ENCODE measurements at places on chromosomes 3 and 15. TPM values are rescaled to one million over a fixed set of nuclear protein-coding genes. Genes with fewer than 3 reads are reported as not detected.
A peak's percentile ranks its signal among the peaks of the same experiment; 100 is the strongest.

DNA sequence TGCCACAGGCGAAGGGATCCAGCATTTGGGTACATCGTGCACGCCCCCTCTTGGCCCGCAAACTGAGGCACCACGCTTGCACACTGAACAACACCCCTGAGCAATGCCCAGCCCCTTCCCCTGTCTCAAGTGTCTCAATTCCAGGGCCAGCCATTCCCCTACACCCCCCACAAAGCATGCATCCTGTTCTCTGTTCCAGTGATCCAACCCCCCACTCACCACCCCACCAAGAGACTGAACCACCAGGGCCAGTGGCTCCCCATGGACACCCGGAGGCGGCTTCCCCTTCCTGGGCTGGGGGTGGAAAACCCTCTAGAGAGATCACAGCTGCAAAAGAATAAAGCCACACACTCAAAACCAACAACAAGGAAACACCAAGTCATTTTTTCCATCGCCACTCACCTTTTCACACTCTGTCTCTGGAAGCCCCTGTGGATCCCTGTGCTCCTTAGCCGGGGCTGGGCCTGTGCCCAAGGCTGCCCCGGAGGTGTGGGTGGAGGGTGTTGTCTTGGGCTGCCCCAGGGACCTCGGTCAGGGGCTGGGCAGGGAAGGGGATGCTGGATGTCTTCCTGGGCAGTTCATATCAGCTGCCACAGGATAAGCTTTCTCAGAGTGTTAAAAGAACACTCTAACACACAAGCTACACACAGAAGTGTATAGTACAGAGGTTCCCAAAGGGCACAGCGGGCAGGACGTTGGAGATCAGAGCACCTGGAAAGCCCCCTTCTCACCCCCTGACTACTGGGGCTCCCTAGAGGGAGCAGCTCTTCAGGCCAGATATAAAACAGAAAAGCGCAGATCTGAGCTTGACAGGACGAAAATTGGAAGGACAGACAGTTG lies 92.5 kb downstream of the CHSY1 start:
- no peak for DNase-seq

GRCh38 chr15:73530649-73531048 lies 87.7 kb downstream of the REC114 start:
- no peak for DNase-seq

GRCh38 chr3:168863561-168863960 lies 767.8 kb upstream of the GOLIM4 start:
- no peak for DNase-seq

GRCh38 chr3:175593331-175593730 lies 734.2 kb downstream of the NAALADL2 start:
- no peak for DNase-seq

DNA sequence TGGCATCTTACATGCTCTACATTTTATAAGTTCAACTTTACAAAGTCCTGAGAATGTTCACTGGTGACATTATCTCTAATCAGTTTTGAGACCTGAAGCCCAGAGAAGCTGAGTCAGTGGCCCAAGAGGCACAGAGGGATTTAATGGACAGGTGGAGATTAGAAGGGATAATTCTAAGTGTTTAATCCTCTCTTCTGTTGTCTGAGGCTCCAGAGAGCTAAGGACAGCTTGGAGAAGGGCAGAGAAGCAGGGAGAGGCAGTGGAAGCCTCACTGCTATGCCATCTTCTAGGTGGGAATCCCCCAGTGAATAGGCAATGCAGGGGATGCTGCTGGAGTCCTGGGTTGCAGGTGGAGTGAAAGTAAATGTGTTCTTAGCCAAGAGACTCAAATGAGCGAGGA lies 369.4 kb upstream of the SLCO3A1 start:
- DNase-seq: no peak

DNA sequence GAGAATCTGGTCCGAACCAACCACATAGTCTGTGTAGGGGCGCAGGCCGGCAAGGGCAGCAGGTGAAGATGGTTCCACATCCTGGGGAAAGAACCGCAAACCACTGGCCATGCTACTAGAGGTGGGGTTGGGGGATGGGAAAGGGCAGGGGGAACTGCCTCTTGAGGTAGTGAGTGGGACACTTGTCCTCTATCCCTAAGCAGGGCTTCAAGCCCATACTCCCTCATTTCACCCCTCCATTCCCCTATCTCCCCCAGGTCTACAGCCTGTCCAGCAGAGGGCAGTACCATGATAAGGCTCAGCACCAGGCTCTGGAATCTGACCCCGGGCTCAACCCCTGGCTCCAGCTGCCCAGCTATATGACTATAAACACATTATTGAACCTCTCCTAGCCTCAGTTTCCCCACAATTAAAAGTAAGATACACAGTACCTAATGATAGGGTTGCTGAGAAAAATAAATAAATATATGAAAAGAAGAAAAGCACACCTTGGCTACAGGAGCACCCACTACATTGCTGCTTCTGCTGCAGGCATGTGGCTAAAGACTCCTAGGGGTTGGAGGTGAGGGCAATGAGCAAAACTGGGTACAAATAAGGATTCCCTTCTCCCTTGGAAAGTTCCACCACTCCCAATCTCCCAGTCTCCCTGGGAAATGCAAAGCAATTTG lies 6.3 kb downstream of the GORASP1 start:
- peak; percentile 67 for DNase-seq

GRCh38 chr15:60006203-60006862 lies 2.2 kb downstream of the FOXB1 start:
- DNase-seq: peak; percentile 48

DNA sequence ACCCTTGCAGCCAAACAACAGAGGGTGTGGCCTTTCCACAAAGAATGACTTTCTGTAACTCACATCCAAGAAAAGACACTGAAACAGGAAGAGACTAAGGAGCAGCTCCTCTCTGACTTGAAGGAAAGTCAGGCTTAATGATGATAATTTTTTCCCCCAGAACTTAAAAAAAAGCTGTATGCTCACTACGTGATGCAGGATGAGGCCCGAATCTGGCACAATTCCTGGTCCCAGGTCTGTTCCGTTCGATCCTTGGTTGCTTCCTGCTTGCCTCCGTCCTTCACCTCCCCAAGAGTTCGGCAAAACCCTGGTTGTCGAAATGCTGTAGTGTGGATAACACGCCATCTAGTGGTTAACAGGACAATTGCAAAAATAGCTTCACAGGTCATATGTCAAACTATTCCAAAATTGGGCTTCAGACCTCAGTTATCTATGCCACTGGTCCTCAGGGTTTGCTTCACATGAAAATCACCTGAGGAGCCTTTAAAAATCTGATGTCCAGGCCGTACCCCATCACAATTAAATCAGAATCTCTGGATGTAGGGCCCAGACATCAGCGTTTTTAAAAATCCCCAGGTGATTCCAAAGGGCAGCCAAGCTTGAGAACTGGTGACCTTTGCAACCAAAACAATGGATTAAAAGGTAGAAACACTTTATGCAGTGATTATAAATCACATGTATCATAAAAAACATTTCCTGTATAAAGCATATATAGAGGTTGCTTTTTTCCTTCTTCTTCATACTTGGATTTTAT lies 28.1 kb upstream of the SYNM start:
- DNase-seq: peak; percentile 89

- peak; percentile 61 for DNase-seq
Observed at GRCh38 chr15:82963471-82964341, 11.2 kb upstream of the HOMER2 start.

DNA sequence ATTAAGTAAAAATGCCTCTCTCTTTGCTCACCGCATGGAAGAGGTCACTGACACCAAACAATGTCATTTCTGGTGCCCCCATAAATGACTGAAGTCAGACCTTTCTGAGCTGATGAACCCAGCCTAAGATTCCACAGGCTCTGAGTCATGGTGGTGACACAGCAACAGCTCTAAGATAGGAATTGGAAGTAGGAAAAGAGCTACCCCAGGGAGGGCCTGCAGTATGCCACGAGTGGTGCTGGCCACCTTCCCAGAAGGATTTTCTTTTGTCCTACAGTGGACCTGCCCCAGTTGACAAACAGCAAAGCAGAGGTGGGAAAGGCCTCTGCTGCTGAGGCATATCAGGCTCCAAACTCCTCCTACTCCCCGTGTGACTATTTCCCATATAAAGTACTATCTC lies 208.1 kb downstream of the MINAR1 start:
- peak; percentile 92 for DNase-seq

DNA sequence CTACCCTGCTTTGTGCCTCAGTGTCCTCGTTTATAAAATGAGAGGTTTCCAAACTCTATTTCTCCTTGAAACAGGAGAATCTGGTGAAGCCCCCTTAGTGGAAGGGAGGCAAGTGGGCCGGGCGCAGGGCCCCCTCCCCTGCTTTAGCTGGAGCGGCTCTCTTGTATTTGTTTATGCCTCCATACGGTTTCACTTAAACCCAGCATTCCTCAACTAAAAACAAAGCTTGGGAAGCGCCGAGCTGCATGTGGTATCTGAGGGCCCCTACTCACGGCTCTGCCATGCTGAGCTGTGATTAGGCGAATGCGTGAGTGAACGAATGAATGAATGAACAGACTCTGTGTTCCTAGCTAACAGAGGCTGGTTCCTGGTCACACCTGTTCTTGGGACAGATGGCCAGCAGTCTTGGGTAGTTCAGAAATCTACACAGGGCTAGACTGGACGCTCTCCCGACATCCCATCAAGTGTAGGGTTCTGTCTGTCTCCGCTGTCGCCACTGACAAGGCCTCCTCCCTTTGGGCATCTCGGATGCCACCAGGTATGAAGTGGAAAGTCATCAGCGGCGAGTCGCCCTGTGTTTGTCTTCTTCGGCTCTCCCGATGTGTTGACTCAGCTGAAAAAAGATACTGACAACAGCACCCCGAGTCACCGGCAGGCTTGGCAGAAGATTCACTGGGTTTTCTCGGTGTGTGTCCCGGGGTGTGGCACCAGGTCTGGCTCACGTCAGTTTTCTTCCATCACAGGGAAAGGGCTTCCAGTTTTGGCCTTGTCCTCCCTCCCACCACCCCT lies 42.4 kb upstream of the VPS8 start:
- peak; percentile 57 for DNase-seq

DNA sequence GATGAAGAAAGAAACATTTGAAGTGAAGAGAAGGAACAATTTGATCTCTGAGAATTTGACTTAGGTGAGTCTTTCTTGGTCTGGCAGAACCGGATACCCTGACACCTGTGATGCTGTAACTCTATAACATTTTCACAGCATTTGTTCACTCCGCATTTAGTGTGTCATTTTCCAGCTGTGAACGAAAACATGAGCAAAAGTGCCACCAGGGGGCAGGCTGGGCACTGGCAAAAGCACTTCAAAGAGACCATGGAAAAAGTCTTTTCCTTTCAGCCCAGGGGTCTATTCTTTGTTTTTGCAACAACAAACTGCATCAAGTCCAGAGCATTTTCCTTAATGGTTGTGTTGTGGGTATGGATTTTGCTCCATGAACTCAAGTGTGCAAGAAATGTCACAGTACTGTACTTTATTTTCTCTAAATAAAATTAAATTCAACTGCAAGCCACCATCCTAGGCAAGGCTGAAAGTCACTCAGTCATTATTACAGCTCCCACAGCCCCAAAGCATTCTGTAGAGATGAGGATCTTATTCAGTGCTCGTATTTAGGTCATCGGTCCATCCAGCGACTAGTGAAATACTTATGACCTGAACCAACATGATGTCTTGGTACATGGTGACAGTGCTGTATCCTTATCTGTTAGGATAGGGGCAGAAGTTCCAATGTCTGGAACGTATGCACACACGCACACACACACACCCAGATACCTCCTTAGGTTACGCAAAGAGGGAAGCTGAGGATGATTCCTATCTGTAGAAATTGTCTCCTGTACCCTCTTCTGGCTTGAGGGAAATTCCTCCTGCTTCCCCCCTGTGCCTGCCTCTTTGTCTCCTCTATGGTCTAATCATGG lies 125.5 kb downstream of the GADL1 start:
- DNase-seq: peak; percentile 75

GRCh38 chr3:100008081-100008698 lies 106.1 kb downstream of the FILIP1L start:
- no peak for DNase-seq

GRCh38 chr3:149009732-149010131 lies 18.4 kb downstream of the GYG1 start:
- no peak for DNase-seq

DNA sequence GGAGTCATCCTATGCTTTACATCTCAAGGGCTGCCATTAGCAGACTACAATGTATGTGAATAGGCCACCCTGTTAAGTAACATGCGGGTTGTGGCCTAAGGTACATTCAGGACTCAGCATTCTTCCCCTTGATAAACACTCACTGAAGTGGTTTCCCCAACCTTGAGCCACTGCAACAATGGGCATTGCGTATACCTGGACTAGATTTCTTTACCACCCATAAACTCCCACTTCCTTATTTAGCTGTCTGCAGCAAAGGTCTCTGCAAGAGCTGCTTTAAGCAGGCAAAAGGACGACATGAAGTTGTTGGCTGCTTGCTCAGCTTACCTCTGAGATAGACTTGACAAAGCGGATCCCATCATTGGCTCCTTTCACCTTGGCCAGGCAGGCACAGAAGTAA lies 16.2 kb downstream of the FYCO1 start:
- no peak for DNase-seq

DNA sequence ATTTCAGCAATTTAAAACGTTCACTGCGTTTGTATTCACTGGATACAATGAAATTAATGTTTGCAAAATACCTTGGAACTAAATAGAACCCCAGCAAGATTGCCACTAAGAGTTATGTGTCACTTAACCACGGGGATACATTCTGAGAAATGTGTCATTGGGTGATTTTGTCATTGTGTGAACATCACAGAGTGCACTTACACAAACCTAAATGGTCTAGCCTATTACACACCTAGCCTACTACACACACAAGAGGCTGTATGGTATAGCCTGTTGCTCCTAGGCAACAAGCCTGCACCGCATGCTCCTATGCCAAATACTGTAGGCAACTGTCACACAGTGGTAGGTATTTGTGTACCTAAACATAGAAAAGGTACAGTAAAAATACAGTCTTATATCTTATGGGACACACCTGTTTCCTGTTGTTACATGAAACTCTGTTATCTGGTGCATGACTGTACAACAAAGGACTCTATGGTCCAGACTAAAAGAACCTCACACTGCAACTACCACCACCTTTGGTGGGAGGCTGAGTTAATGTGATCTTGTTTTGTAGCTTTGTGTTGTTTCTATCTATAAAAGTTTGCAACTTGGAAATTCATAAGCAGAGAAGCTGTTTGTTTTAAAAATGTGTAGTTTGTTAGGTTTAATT lies 92.2 kb upstream of the NTRK3 start:
- no peak for DNase-seq

DNA sequence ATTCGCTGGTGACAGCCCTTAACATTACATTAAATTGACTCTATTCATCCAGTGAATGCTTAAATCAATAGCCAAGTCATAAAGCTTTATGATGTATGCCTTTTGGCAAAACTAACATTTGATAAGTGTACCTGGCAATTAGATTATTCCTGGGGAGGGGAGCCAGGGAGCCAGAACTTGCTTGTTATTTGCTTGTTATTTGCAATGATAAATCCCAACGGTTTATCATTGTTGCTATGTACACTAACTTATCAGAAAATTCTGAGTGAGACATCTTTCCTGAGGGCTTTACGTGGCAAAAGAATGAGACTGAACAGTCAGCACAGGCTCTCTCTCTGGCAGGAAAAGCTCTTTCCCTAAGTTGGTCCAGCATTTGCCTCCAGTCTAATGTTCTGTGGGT lies 35.8 kb upstream of the FBN1 start:
- peak; percentile 88 for DNase-seq

Gene PRR20G
- not detected for total RNA-seq

Gene RBMS3
- total RNA-seq: 40.0 TPM

Gene SLC22A13
- 0.38 TPM for total RNA-seq

Gene LIPH
- total RNA-seq: not detected

Gene MESP1
- total RNA-seq: not detected

Gene MAGI1
- 13.8 TPM for total RNA-seq

Gene XPC
- 62.1 TPM for total RNA-seq
